Esophagus squamous epithelium (tissue), 5 donors: ENCODE measurements at places on chromosomes 3 and 15.

DNA sequence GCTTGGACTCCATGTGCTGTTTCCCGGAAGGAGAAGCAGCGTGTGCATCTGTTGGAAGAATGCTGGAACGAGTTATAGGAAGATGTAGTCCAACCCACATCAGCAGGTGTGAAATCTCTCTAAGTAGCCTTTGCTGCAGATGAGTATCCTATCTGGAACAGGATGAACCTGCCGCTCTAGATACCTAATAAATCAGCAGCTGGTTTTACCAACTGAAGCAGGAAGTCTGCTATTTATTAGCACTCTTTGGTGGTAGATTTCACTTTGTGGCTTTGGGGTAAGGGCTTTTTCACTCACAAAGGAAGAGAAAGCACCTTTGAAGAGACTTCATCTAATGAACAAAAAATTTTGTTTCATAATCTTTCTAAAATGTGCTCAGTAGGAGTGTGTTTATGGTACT lies 66.4 kb downstream of the DCUN1D1 start:
- no peak for DNase-seq

GRCh38 chr3:46527239-46527638 lies 29.5 kb downstream of the RTP3 start:
- DNase-seq: no peak

GRCh38 chr3:100097919-100098783 lies 16.1 kb downstream of the FILIP1L start:
- DNase-seq: no peak

DNA sequence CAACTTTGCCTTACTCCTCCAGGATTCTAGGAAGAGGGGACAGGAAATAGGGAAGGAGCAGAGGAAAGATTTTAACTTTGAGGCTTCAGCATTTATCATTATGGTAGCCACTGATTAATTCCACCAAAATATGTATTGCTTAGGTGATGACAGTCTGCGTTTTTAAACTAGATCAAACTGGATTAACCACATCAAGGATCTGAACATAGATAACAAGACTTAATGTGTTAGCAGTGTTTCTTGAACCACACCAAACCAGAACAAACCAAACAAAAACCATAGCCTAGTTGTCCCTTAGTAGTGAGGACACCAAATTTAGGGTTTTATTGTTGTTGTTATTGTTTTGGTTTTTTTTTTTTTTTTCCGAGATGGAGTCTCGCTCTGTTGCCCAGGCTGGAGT lies 113.5 kb upstream of the LMOD3 start:
- DNase-seq: no peak

GRCh38 chr3:144105542-144105941 lies 133.9 kb downstream of the DIPK2A start:
- DNase-seq: no peak

DNA sequence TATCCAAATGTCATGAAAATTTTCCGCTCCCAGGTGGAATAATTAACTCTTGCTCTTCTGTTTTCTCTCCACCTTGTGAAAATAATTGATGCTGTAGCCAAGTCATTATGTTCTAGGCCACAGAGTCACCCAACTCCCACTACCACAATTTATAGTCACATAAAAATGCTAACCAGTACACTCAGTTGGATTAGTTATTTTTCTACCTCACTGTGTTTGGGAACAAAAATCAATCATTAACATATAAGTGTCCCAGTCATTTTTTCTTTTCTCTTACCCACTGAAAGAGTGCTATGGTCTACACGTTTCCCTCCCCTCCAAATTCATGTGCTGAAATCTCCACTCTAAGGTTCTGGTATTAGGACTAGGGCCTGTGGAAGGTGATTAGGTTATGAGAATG lies 255.6 kb upstream of the LMCD1 start:
- DNase-seq: no peak

GRCh38 chr3:37024820-37025405 lies 31.6 kb downstream of the MLH1 start:
- DNase-seq: no peak

GRCh38 chr3:39189959-39190269 lies 2.5 kb downstream of the XIRP1 start:
- no peak for DNase-seq

GRCh38 chr15:92468991-92469390 lies 75.3 kb downstream of the ST8SIA2 start:
- DNase-seq: no peak

- DNase-seq: no peak
Observed at GRCh38 chr15:88788816-88789215, 14.4 kb upstream of the ACAN start.

DNA sequence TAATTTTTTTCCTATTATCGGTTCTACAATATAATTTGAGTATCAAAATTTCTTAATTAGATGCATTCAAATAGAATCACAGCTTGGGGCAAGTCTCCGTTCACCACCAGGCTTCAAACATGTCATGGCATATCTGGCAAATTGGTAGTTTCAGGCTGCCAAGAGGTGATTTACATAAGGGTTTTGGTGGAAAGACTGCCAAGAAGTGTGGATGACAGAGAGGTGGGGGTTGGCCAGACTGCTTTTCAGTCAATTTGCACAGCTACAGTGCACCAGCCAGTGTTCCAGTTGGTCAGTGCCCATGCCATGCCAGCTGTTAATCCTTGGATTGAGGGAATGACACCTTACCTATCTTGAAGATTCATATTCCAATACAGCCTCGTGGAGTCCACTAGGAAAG lies 8.4 kb upstream of the GSK3B start:
- no peak for DNase-seq

DNA sequence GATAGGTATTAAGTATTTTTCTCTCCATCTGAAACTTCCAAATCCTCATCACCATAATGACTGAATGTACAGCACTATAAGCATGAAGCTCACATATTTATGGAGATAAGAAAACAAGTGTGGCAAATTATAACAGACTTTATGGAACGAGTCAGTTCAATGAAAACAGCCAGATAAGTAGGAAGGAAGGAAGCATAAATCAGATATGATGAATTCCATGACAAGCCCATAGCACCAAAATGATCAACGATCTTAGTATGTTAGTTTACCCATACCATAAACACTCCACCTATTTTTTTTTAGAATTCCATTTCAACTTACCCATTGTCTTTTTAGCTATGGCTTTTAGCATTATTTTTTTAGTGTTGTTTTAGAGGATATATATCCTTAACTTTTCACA lies 169.5 kb downstream of the TNIK start:
- no peak for DNase-seq

GRCh38 chr3:126880901-126881300 lies 102.0 kb upstream of the PLXNA1 start:
- no peak for DNase-seq

DNA sequence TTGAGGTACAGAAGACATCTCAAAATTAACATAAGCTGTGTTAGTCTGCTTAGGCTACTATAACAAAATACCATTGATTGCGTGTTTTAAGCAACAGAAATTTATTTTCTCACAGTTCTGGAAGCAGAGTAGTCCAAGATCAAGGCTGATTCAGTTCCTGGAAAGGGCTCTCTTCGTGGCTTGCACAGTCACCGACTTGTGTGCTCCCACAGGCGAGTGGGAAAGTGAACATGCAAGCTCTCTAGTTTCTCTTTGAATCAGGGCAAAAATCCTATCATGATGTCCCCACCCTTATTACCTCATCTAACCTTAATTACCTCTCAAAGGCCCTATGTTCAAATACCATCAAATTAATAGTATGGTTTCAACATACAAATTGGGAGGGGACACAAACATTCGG lies 505.9 kb downstream of the ZIC1 start:
- DNase-seq: no peak

GRCh38 chr15:93417156-93417555 lies 328.1 kb upstream of the RGMA start:
- no peak for DNase-seq

GRCh38 chr3:133472242-133472641 lies 72.4 kb downstream of the BFSP2 start:
- no peak for DNase-seq

- DNase-seq: no peak
Observed at GRCh38 chr3:36993326-36994283, at the start of gene MLH1. Gene MLH1, plus strand, starts transcription at chr3:36993518. Its CDS starts 30 bp downstream, at chr3:36993548.

DNA sequence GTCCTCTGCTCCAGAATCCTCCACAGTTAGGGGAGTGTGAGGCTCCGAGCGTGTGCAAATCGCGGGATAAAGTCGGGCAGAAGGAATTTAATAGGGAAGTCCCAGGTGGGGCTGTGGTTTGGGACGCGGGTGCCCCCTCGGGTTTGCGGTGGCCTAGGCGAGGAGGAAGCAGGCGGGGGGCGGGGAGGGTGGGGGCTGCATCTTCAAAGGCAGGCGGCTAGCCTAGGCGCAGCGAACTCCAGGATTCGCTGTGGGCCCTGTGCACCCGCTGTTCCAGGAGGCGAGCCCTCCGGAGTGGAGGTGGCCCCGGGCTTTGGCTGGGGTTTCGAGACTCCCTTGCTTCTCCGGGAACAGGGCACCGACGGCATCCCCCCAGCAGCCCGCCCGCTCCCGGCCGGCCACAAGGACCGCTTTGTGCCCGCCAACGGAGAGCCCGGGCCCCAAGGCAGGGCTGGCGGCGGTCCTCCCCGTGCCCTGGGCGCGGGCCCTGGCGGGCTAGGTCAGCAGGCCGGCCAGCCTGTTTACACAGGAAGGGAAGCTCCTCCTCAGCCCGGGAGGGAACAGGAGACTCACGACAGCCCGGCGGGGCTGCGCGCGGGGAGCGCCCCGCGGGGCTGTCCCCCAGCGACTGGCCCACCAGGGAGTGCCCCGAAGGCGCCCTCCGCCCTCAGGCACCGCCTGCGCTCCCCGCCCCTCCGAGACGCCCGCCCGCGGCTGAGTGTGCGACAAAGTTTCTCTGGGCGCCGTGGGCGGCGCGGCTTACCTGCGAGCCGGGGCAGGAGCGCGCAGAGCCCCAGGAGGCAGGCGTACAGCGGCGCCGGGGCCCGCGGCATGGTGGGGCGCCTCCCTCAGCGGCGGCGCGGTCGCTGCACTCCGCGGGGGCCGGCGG lies 753 bp downstream of the ITGB5 start:
- no peak for DNase-seq

DNA sequence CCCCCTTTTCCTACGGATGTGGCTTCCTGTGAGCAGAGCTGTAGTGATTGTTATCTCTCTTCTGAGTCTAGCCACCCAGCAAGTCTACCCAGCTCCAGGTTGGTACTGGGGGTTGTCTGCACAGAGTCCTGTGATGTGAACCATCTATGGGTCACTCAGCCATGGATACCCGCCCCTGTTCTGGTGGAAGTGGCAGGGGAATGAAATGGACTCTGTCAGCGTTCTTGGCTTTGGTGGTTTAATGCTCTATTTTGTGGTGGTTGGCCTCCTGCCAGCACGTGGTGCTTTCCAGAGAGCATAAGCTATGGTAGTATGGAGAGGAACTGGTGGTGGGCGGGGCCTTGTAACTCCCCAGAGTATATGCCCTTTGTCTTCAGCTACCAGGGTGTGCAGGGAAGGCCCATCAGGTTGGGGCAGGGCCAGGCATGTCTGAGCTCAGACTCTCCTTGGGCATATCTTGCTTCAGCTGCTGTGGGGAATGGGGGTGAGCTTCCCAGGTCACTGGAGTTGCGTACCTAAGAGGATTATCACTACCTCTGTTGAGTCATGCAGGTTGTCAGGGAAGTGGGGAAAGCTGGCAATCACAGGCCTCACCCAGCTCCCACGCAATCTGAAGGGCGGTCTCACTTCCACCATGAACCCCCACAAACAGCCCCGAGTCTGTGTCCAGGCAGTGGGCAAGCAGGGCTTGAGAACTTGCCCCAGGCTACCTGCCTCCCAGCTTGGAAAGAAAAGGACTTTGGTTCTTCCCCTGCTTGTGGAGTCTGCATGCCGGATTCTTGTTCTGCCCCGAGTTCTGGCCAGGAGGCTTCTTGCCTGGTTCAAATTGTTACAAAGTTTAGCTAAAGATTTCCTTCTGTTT lies 9.0 kb upstream of the ADGRG7 start:
- no peak for DNase-seq

- DNase-seq: no peak
Observed at GRCh38 chr3:190060192-190060775, 60.4 kb downstream of the P3H2 start.

- DNase-seq: no peak
Observed at GRCh38 chr3:87420171-87420570, 143.8 kb upstream of the POU1F1 start.

DNA sequence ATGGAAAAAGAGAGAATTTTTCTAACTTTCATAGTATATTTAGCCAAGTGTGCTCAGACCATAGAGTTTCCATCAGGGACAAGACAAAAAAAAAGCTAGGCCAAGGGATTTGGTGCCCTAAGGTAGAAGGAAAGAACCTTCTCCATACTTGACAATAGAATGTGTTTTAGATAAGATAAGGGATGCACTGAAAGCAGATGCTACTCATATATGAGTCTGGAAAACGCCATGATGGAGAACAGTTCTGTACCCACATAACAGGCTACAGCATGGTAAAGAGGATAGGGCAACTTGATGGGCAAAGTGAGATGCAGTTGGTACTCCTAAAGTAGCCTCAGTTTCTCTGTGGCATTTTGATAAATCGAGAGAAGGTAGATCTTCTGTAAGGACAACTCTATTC lies 216.4 kb upstream of the NECTIN3 start:
- no peak for DNase-seq

GRCh38 chr3:28916713-28917499 lies 364.0 kb upstream of the RBMS3 start:
- DNase-seq: no peak

DNA sequence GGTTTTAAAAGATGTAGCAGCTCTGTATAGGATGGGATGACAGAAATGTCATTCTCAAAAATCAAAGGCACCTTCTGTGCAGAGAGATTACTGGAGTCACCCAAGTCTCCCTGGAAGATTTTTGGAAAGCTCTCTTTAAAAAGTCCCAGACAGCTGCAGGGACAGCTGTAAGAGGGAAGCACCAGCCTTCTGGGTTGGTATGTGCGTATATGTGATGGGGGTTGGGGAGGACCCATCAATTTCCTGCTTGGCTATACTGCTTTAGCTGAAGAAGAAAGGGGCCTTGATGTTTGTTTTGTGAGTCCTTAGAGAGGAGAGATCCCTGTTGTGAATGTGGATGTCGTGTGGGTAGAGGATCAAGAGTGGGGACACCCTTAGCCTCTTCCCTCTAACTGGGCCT lies 5.4 kb upstream of the SEC11A start:
- DNase-seq: no peak
